ENCODE measurements at places on chromosomes 2 and 18.

DNA sequence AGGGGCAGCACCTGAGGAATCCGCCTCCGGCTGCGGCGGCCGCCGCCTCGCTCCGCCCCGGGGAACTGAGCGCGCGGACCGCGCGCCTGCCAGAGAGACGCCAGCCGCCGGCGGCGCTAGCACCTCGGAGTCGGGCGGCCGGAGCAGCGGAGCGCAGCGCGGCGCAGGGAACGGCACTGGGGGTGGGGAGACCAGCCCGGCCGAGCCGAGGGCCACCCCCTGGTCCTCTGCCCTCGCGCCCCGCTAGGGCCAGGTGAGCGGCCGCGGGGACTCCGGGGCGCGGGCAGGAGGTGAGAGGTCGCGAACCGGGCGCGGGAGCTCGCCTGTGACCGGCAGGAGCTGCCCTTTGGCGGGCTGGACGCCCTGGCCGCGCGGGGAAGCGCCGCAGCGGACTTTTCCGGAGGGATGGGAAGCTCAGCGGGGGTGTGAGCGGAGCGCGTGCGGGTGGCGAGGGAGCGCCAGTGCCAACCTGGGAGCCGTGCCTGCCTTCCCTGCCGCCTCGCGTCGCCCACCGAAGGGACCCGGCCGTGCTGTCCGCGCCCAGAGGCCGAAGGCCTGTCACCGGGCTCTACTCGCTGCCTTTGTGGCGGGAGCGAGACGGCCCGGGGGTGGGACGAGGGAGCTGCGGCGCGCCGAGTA lies at the start of gene GREB1L:
Gene GREB1L (plus strand): TSS at position 92 of the 639 bp plus-strand sequence. CDS start 141,287 bp downstream, outside the sequence.
- peak; percentile 66 for DNase-seq

DNA sequence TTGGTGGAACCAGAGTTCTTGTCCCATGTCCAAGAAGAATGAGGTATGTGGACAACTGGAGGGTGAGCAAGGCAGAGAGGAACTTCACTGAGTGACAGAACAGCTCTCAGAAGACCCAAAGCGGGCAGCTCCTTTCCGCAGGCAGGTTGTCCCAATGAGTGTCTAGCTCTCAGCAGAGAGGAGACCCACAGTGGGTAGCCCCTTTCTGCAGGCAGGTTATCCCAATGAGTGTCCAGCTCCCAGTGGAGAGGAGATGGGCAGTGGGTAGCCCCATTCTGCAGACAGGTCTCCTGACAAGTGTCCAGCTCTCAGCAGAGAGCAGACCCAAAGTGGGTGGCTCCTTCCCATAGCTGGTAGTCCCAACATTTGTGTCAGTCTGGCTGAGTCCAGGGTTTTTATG lies 69.6 kb downstream of the SRBD1 start:
- DNase-seq: no peak

DNA sequence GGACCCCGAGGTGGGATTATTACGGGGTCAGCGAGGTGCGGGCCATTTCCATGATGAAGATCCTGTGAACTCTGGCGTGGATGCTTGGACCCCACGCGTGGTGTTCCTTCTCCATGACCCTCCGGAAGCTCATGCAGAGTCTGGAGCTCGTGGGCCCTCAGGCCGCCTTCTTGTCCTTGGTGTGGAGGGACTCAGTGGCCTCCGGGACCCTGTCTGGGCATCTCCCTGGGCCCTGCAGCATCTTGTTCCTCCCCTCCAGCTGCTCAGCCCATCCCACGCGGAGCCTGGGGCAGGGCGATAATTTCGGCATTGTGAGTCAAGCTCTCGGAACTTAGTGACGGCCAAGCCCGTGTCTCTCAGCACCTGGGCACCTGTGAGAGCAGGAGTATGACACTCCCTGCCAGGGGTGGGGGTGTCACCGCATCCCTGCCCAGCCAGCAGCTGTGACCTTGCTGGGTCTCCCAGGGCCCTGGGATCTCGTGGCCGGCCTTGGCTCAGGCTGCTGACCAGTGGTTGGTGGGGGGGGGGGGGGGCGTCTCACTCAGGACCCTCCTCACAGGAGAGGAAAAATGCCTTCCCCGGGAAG lies 24.6 kb downstream of the RTP5 start:
- peak; percentile 53 for DNase-seq

DNA sequence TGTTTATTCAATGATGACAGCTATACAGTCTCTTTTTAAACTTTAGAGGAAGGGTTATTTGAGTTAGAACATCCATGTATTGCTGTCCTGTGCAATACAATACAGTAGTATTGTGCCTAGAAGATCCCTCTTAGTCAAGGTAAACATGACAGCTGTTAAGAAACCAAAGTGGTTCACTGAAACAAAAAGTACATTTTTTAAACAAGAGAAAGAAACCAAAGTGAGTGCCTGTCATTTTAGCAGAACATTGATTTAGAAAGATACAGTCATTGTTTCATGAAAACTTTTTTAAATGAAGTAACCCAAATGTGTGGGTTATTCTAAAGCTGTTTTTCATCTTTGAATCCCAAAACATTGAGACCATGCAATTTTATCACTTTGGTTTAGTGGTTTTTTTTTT lies 15.5 kb downstream of the ITPRID2 start:
- no peak for DNase-seq

DNA sequence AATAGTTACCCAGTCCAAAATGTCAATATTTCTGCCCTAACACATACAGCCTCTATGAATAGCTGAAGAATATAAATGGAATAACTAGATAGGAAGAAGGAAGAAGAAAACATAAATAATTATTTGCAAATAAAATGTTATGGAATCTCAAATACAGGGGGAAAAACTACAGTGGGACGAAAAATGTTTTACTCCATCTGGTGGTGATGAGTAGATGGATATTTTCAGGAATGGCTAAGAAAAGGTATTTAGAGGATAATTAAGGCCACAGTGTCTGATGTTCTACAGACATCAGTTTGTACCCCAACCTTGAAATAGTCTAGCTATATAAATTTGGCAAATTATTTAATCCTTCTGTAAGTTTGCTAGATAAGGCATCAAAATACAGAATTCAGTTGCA lies 178.1 kb upstream of the FSHR start:
- no peak for DNase-seq

DNA sequence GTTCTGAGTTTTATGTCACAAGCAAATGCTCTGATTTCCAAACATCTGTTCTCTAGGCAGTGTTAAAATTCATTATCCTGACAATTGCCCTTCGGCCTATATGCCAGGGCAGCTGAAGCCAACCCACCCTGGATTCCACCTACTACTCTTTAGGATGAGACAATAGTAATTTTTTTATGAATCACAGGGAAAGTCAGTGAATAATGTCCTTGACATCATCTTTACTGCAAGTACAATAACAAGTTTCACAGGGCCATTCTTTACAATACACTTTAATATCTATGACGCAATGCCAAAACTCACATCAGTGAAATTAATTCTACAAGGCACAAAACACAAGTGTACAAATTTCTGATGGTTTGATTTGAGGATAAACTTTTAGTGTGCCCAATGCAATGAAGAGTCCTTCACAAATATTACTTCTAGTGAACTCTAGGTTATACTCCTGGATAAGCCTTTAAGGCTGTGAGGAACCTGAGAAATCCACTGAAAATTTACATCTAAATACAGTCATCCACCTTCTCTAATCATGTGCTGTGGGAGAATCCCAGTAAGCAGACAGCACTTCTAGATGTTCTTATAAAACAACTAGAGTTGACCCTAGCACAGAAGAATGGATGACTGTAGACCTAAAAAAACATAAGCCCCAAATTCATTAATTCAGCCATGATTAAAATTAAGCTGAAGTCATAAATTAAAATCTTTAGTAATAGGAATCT lies 77.3 kb upstream of the CTLA4 start:
- no peak for DNase-seq

Data from activated CD4-positive, alpha-beta T cell treated with anti-CD3 and anti-CD28 coated beads, Interleukin-2, amount 10 ng/mL, durations not matched to agents 24 days and 14 days (primary cell).